ENCODE measurements at places on chromosomes 2 and 18. TPM values are rescaled to one million over a fixed set of nuclear protein-coding genes. Genes with fewer than 3 reads are reported as not detected.

NCL gene
- 944 TPM for total RNA-seq

DNA sequence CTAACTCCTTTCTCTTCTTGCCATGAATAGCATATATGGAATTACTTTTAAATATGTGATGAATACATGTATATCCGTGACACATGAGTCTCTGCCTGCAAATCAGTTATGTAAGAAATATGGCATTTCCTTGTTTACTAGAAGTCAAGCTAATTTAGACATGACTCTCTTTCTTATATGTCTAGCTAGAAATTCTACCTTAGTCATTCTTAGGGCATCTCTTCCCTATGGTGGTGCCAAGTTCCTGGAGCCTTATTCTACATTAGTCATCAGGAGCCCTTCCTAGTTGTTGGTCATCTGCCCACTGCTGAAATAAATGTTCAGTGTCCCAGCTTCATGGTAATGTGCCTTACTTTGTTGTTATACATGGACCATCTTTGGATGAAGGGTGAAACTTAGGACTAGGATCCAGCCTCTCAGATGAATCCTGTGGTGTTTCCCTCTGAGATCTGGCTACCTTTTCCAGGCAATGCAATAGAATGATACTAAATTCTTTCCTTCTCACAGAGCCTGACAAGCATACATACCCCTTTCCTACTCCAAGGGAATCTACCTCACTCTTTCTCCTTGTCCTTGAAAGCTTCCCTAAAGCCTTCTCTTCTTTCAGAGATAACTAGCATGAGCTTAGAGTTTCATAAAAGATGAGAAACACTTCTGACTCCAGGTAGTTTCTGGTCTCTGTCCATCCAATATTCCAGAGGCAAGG is 415.3 kb upstream of the VWC2L start:
- DNase-seq = no peak

DNA sequence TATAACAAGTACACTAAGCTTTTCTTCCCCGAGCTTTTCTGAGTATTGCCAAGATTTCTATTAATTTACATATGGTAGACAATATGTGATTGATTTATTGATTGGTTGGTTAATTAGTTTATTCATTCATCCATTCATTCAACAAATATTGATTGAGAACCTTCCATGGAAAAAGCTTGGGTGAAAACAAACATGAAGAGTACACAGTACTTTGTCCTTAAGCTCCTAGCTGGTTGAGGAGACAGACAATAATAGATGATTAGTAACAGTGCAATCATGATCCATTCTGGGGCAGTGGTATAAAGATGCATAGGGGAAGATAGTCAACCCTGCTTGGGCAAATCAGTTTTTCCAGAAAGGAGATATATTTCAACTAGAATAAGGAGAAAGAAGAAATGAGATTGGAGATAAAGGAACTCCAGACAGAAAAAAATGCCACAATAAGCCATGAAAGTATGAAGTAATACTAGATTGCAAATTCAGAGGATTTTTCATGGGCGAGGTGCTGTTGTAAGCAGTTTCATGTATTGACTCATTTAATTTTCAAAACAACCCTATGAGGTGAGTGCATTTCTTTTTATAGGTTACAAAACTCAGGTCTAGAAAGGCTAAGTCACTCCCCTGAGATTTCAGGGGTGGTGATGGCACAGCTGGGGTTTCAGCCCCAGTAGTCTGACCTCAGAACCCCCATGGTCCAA is 129.5 kb downstream of the RND3 start:
- no peak for DNase-seq

GRCh38 chr2:66577321-66578053 is 142.6 kb downstream of the MEIS1 start:
- DNase-seq = peak; percentile 30

DNA sequence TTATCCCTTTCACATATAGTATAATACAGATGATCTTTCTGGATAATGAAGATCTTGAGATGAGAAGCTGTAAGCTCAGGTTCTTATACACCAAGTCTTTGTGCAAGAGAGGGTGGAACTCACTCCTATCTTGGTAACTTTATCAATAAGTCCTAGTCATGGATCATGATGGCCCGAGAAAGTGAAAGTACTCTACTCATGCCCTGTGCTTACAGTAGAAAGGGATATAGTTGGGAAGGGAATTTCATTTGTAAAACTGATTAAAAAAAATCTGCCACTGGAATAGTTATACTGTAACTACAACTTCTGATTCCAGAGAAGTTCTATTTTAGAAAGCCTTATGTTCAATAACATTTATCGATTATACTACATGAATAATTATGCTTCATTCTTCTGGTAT is 51.8 kb downstream of the MYO3B start:
- DNase-seq = no peak

Measured in WTC11 (cell line).